NCI-H1694 treated with DMSO at 0.1 percent for 48 hours (cell line): ENCODE measurements at places on chromosomes 16 and 17.

GRCh38 chr17:55320594-55321426, 56.0 kb downstream of the HLF start:
- DNase-seq, result no peak

- DNase-seq, result no peak
These were observed 15.5 kb upstream of the CDH15 start for GRCh38 chr16:89155851-89156739.

DNA sequence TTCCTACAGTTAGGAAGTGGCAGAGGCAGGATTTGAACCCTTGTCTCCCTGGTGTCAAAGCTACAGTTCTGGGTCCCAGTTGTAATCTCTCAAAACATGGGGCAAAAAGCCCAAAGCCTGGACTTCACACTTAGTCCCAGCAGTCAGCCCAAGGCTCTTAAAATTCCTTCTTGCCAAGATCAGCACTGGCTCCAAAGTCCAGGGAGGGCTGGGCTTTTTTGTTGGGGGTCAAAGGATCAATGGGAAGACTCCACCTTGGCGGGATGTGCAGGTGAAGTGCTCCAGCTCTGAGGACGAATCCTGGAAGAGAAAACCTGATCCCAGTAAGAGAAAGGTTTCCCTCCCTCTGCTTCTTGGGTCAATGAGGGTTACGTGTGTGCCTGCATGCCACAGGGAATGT, 195.5 kb downstream of the HAPSTR1 start:
- DNase-seq, result no peak

GRCh38 chr17:28364665-28365363, at the start of gene SEBOX:
Gene SEBOX (minus strand): TSS chr17:28365199. CDS start chr17:28365151, 48 bp downstream.
- no peak for DNase-seq

- no peak for DNase-seq
These were observed 97.6 kb downstream of the C16orf78 start for GRCh38 chr16:49471038-49471727.

GRCh38 chr17:57050306-57050705, 34.7 kb upstream of the AKAP1 start:
- no peak for DNase-seq

DNA sequence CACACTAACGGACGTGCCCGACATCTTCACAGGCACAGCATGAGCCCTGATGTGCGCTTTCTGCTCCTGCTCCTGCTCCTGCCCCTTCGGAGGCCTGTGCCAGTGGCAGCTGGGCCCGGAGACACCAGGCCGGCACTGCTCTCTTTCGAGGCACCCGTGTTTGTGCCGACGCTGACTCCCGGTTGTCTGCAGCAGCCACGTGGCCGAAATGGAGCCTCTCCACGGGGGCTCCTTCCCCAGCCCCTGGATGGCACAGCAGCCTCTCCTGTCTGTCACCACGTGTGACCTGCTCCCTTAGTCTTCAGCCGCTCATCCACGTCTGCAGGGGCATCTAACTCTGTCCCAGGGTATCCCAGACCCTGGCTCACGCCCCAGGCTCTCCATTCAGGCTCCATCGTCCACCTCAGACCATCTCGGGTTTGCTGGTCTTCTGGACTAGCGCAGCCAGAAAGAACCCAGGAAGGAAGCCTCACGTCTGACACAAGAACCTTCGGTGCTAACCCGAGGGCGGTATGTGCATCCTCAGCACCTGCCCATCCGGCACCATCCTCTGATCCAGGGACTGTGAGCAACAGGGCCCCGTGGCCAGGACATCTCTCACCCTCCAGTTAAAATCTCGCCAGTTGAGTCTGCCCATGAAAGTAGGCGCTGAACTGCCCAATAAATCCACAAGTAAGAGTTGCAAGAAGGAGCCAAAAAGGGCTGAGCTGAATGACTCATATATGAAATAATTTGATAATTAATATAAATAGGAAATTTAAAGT, 4.2 kb upstream of the RPH3AL start:
- no peak for DNase-seq

GRCh38 chr17:78012428-78012827, 53.9 kb downstream of the TNRC6C start:
- no peak for DNase-seq

- DNase-seq, result no peak
These were observed 49.9 kb upstream of the SREBF1 start for GRCh38 chr17:17886726-17887125.

DNA sequence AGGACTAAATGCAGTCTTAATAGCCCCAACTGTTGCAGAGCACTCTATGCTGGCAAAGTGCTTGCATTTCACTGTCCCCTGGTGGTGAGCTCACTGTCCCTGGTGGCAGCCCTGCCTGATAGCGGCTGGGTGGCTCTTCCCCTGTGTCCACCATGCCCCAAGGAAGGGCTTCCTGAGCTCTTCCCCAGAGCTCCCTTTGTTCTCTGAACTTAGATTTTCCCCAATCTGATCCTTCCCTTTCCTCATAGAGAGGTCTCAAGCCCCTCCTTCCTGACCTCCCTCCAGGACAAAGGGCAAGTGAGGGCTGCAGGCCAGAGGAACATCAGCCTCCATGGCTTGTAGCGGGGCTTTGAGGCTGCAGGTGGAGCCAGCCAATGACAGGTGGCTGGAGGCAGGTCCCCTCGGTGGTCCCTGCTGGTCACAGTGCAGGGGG, 17.0 kb downstream of the BEAN1 start:
- DNase-seq, result no peak

DNA sequence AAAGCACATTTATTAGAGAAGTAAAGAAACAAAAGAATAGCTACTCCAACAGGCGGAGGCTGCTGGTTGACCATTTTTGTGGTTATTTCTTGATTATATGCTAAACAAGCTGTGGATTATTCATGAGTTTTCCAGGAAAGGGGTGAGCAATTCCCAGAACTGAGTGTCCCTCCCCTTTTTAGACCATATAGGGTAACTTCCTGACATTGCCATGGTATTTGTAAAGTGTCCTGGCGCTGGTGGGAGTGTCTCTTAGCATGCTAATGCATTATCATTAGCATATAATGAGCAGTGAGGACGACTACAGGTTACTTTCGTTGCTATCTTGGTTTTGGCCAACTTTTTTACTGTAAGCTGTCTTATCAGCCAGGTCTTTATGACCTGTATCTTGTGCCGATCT, 12.2 kb upstream of the HS3ST4 start:
- no peak for DNase-seq

DNA sequence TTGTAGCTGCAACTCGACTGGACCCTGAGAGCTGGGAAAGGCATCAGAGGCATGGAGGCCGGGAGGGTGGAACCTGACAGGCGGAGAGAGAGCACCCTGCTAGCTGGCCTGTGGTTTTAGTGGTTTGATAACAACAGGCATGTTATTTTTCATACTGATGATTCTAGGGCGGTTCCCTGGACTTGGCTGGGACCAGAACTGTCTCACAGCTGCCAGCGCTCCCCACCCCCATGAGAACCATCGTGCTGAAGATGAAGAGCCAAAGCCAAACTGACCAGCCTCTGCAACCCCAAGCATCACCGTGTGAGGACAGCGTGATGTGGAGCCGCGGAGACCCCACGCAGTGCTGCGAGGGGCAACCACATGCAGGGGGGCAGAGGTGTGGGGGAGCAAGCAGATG, 28.5 kb downstream of the MXRA7 start:
- DNase-seq, result no peak

DNA sequence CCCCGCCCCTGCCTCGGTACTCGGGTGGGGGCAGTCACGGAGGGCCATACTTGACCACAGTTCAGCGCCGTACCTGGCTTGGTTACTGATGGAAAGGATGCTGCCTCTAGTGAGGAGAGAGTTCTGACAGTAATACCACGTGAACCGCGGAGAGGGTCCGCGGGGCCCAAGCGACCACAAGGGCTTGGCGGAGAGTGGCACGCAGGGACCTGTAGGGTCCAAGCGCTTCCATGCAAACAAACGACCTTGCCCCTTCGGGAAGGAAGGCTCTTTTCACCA, 9.2 kb downstream of the KDM6B start:
- DNase-seq, result no peak

DNA sequence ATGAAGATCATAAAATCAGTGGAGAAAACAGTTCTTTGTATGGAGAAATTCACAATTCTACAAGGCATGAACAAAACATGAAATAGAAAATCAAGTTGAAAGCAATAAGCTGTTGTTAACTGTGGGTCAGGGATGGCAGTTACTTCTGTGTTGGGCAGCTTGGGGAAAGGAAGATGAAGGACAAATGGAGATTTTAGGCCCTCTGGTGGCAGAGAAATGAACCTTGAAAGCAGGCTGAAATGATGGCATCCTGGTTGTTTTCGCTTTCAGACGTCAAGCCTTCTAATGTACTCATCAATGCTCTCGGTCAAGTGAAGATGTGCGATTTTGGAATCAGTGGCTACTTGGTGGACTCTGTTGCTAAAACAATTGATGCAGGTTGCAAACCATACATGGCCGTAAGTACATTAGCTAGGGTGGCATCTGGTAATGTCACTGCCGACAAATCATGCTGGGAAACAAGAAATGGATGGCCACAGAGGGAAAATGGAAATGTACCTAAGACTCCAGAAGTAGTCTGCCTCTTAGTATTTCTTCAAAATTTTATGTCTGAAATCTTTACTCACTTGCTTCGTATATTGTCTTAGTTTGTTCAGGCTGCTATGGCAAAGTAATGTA, 108.9 kb downstream of the MAP2K6 start:
- peak; percentile 45 for DNase-seq

- no peak for DNase-seq
These were observed 928 bp downstream of the CASKIN2 start for GRCh38 chr17:75514299-75514918.

GRCh38 chr16:58026705-58027160, 1.2 kb downstream of the MMP15 start:
- no peak for DNase-seq

GRCh38 chr16:400061-400591, 1.6 kb upstream of the DECR2 start:
- no peak for DNase-seq

DNA sequence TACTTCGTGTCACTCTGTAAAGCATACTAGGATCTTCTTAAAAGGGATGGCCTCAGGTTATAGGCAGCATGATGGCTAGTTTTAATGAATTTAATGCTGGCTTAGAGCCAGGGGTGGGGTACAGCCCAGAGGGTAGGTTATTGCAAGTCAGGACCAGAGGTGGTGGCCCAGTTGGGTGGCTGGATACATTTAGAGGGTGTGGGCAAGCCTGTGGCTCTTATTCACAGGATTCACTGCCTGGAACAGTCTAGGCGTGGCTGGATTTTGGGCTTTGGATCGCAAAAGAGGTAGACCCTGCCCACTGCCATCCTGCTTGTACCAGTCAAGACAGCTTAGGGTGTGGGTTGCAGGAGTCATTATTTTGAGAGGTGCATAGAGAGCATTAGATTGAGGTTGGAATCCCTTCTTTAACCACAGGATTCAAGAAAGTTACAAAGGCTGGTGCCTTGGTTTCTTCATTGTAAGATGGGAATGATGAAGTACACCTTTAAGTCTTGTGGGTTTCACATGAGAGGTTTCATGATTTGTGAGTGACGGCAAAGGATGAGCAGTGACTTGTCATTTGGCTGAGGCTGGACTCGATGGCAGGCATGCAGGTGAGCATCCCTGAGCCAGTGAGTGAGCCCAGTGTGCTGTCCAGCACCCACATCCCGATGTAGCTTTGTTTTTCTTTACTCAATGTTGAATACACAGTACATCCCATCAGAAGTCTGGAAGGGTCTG, 85.2 kb downstream of the KSR1 start:
- DNase-seq, result no peak

DNA sequence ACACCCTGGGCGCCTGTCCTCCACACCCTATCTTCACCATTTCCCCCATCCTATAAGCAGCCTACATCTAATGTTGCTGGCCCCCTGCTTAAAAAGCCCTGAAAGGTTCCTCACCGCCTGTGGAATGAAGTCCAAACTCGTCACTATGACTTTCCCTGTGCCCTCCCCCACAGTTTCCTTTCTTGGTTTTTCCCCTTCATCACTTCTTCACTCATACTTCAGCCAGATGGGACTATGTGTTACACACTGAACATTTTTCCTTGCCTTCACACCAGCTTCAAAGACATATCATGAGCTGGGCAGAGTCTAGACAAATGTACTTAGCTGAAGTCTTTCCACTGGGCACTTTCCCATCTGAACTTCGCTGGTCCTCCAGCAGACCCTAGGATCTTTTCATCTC, 1.5 kb upstream of the MARCHF10 start:
- no peak for DNase-seq

- no peak for DNase-seq
These were observed 24.6 kb upstream of the TANC2 start for GRCh38 chr17:62941358-62941991.

DNA sequence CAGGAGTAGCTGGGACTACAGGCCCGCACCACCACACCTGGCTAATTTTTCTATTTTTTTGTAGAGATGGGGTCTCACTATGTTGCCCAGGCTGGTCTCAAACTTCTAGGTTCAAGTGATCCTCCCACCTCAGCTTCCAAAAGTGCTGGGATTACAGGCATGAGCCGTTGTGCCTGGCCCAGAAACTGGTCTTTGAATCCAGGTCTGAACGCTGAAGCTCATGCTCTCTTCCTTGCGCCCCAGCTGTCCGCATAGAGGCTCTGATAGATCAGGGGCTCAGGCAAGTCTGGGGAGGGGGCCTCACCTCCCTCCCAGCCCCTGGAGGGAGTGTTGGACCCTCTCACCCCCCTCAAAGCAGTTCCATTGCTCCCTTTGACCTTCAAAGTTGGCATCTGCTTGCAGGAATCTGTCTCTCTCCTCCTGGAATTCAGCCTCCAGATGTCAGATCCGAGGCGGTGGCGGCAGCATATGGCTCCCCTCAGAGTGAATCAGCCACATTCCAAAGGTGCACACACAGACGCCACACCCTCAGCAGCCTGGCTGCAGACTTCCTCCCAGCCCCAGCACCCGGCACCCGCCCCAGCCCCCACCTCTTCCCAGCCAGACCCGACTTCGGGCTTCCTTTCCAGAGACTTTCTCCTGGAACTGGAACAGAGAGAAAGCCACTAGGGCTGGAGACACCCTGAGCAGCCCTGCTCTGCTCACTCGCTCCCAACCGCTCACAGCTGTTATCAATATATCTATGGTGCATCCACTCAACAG, 16.9 kb upstream of the GLIS2 start:
- peak; percentile 54 for DNase-seq

DNA sequence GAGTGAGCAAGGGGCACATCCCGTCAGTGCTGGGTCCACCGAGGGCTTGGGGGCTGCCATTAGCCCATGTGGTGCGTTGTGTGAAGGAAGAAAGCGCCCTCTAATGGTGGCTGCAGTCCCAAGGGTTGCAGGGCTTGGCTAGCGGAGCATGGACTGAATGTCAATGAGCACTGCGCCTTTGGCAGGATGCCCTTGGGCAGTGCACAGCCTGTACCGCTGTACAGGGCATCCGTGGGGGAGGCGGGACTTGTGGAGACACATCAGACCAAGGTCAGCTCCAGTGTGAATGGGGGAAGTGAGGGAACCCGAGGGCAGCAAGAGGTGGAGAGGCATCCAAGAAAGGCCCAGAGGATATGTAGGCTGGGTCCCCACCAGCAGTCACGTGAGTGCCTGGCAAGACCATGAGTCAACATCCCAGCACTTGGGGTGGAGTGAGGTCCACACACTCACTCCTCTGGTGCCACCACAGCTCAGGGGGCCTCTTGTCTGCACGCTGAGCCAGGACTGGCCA, 75.5 kb upstream of the MED9 start:
- peak; percentile 26 for DNase-seq

DNA sequence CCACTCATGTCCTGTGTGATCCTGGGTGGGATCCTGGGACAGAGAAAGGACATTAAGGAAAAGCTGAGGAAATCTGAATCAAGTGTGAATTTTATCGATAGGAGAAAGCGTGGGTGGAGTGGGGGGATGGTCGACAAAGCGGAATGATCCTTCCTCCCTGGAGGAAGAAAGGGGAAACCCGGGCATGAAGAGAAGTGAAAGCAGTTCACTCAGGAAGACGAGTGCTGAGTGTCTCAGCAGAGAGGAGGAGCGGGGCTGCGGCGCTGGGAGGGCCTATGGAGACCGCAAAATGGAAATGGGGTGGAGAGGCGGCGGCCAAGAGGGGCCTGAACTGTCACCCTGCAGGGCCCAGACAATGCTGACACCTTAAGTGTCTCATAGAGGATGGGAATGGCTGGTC, 8.7 kb downstream of the ZDHHC7 start:
- DNase-seq, result no peak
